Muscle of arm (tissue), 14 donors: ENCODE measurements at places on chromosomes 12 and 14. TPM values are rescaled to one million over a fixed set of nuclear protein-coding genes. Genes with fewer than 3 reads are reported as not detected.

DNA sequence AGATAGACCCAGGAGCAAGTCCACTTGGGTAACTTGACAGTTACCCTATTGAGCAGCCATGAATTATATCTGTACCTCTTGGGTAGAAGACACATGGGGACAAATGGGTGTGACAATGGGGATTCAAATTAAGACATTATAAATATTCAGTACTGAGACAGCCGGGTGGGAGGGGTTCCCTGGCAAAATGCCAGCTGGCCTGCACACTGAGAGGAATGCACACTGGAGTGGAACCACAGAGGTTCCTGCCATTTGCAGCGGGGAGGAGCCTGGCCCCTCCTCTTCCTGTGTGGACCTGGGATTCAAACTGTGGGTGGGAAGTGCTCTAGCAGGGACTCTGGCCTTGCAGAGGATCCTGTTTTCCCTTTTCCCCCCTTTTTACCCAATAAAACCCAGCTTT is 118.7 kb upstream of the CDKN3 start:
- DNase-seq, result no peak

- no peak for DNase-seq
Observed at GRCh38 chr14:66163023-66163422, 323.1 kb upstream of the CCDC196 start.

EML5 gene
- 1.8 TPM for polyA plus RNA-seq

GRCh38 chr12:5433845-5434646 is 2.1 kb downstream of the NTF3 start:
- DNase-seq, result no peak
